ENCODE measurements at places on chromosomes 1 and 21.
A peak's percentile ranks its signal among the peaks of the same experiment; 100 is the strongest.

DNA sequence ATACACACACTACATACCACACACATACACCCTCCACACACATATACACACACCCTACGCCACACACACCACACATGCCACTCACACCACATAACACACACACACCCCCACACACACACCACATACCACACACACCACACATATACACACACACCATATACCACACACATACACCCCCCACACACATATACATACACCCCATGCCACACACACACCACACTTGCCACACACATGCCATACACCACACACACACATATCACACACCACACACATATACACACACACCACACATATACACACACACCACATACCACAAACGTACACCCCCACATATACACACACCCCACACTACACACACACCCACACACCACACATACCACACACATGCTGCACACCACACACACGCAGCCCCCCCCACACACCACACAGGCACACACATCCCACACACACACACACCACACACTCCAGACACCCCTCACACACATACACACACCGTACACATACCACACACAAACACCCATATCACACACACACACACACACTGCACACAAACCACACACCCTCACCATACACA, 76.7 kb upstream of the TMPRSS2 start:
- DNase-seq, result no peak

DNA sequence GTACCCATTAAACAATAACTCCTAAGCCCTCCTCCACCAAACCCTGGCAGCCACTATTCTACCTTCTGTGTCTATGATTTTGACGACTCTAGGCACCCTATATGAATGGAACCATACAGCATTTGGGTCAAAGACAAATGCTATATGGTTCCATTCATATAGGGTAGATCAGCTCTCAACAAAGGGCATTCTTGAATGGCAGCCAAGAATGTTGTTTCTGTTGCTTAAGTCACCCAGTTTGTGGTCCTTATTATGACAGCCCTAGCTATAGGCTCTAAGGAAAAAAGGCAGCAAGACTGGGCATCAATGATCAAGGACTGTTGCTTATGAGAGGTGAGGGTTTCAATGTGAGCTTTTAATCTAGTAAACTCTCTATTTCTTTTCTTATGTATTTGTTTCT, 4.7 kb upstream of the SLC5A9 start:
- no peak for DNase-seq

- no peak for DNase-seq
These were observed at the start of gene S100A7A for GRCh38 chr1:153415850-153416570. Gene S100A7A (plus strand): TSS chr1:153416520. CDS start chr1:153418083, 1,563 bp downstream.

GRCh38 chr1:28354121-28354520, 15.4 kb upstream of the PHACTR4 start:
- no peak for DNase-seq

- peak; percentile 54 for DNase-seq
These were observed at the start of gene TAS1R1 for GRCh38 chr1:6554907-6555778. Gene TAS1R1 (plus strand): TSS chr1:6555307. CDS start chr1:6555374, 67 bp downstream.

DNA sequence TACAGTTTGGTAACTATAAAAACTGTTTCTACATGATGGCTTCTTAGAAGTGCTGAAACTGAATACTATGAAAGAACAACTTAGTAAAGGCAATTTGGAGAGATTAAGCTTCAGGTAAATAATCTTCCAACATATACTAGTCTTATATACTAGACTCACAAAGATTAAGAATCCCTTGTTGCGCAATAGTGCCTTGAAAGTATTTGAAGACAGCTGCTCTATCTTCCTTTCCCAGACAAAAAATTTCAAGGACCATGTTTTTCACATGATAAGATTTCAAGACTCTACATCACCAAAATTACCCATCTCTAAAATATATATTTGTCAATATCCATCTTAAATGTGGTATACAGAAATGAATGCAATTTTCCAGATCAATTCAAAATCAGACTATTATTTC, 37.7 kb upstream of the ASPM start:
- DNase-seq, result no peak

DNA sequence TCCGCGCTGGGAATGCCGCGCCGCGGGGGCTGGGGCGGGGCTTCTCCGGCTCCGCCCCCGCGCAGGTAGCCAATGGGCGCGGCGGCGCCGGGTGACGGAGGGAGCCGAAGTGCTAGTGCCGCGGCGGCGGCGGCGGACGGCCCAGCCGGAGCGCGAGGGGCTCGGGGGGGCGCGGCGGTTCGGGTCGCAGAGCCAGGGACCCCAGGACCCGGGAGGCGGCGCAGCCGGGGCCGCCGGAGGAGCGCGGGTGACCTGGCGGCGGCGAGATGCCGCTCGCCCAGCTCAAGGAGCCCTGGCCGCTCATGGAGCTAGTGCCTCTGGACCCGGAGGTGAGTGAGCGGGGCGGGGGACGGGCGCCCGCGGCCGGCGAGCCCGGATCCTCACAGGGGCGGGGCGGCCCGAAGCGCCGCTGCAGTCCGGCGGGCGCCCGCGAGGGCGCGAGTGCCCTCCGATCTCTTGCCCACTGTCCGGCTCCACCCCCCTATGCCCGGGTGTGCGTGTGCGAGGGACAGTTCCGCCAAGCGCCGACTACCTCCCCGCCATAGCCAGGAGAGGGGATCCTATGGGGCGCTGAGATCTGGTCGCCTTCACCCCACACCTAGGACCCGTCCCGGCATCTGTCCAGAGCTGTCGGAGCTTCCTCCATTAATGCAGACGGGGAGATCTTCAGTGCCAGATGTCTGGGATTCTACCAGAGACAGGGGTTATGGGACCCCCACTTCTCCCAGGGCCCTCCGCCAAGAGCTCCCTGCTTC, at the start of gene RPS6KA1:
Gene RPS6KA1, plus strand, starts transcription at position 107 of the 755 bp plus-strand sequence. Its CDS starts 160 bp downstream, at position 267.
- DNase-seq, result peak; percentile 37

GRCh38 chr1:233230011-233230410, 65.5 kb downstream of the PCNX2 start:
- DNase-seq, result no peak

DNA sequence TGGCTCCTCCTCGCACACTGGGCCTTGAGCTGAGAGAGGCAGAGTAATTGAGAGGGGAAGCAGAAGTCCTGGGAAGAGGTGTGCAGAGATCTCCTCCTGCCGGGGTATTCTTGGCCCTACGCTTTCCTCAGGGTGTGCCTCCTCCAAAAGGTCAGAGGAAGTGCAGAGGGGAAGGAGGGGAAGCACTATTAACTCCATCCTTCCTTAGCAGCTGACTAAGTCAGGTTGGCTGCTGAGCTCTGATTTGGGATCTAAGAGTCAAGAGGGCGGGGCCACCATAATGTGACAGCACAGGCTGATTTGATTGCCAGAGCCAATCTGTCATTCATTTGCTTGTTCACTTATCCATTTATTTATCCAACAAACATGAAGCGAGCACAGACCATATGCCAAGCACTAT, 12.3 kb downstream of the ATP2B4 start:
- no peak for DNase-seq

DNA sequence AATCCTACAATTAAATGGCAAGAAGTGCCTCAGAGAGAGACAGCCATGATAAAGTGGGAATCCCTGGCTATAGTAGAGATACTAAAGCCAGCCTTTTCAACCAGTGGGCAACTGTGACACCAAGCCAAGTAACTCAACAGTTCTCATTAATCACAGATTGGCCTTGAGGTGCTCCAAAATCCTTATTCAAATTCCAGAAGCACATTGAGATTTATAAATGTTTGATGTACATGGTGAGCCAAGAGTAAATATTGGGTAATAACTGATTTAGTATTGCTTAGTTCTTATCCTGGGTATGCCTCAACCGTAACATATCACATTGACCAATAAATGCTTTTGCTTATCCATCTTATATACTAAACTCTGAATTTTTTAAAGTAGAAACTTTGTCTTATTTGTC, 17.1 kb downstream of the HAO2 start:
- no peak for DNase-seq

DNA sequence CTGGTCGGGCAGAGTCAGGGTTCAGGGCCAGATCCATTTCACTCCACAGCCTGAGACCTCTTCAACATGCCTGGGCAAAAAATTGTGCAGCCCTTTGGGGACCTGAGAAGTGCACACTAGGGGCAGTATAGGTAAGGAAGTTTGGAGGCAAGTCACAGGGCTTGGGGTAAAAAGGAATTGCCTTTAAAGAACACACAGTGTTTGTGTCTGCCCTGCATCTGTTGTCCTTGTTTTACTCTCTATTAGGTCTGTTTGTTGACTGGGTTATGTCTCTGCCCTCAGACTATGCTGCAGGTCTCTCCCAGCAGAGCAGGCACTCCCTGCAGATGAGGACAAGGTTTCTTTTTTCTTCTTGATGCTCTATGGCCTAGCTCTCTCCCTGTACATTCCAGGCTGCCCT, 22.0 kb downstream of the LDLRAD2 start:
- DNase-seq, result no peak

DNA sequence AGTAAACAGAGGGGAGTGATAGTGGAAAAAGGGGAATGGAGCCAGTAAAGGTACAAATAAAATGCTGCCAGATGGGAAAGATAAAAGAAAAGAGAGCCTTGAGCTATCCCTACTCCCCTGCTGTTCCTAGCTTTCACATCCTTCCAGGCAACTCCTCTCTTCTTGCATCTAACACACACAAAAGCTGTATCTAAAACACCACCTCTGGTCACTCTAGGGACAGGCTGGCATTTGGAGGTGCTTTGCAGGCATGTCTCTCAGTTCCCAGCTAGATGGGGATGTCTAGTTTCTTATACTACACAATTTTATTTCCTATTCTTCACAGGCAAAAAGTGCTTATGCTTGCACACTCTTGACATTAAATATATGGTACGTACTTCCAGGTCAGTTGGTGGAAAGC, 185.1 kb upstream of the ST6GALNAC5 start:
- DNase-seq, result no peak

Data from SHP77 (cell line).